ENCODE measurements at places on chromosomes 6 and 20.

- no peak for DNase-seq
These were observed 11.0 kb downstream of the VSX1 start for GRCh38 chr20:25070821-25071473.

DNA sequence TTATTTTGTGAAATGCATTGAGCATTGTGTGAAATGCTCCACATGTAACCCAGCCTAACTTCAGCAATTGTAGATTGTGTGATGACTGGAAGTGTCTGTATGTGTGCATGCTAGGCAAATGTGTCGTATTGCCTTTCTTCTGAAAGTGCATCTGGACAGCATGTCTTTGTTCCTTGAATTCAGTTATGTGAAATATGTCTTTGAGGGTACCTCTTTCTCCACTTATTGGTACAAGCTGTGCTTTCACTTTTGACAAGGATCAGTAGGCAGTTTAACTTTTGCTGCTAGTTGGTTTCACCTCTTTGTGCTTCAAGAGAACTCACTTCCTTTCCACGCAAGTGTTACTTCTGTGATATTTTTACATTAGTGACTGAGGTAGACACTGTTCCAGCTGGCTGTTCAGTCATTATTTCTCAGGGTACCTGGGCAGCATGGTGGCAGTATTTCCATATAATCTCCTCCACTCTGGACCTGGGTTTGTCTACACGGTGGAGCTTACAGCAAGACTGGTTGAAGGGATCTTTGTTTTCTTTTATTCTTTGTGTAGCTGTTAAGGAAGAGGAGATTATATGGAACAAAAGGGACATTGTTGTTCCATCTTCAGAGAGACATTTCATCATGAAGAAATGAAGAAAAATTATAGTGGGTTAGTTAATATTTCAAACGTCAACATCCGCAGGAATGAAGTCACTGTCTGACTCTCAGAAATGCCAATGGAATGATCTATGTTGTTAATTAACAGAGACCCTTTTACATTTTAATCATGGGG, 175.4 kb downstream of the UTRN start:
- DNase-seq, result no peak

- no peak for DNase-seq
These were observed 41.7 kb upstream of the NKX2-2 start for GRCh38 chr20:21555470-21556120.

DNA sequence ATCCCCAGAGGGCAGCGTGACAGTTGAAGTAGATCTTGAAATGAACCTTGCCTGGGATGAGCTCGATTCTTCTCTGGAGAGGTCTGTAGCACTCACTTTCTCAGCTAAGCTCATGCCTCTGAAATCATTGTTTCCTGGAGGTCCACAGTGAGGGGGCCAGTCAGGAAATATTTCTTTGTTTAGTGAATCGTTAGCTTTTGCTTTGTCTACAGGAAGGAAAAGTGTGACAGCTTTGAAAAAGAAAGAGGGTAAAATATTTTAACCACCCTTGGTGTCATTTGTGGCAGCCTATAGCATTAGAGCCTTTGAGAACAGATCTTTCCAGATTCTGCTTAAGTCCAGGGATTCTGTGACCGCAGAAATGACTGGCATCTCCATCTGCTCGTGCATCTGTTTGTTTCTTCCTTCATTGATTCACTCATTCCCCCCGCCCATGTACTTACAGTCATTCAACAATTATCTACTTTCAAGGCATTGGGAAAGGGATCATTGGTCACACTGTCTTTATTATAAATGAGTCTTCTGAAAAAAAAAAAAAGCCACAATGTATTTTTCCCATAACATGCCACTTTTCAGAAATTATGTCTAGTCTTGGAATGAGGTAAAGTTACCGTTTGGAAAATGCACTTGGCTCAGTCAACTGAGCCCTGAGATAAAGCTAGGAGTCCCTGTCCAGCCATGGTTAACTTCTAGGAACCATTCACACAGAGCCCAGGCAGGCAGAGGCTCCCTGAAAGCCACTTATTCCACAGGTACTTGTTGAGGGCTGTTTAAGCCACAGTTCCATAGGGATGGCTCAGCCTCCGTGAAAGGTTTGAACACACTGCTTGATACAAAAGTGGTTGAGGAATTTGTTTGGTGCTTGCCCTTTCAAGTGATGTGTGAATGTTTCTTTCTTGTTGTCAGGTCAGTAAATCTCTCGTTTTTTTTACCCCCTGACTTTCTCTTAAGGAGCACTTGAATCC, 86.0 kb downstream of the TIAM2 start:
- no peak for DNase-seq

DNA sequence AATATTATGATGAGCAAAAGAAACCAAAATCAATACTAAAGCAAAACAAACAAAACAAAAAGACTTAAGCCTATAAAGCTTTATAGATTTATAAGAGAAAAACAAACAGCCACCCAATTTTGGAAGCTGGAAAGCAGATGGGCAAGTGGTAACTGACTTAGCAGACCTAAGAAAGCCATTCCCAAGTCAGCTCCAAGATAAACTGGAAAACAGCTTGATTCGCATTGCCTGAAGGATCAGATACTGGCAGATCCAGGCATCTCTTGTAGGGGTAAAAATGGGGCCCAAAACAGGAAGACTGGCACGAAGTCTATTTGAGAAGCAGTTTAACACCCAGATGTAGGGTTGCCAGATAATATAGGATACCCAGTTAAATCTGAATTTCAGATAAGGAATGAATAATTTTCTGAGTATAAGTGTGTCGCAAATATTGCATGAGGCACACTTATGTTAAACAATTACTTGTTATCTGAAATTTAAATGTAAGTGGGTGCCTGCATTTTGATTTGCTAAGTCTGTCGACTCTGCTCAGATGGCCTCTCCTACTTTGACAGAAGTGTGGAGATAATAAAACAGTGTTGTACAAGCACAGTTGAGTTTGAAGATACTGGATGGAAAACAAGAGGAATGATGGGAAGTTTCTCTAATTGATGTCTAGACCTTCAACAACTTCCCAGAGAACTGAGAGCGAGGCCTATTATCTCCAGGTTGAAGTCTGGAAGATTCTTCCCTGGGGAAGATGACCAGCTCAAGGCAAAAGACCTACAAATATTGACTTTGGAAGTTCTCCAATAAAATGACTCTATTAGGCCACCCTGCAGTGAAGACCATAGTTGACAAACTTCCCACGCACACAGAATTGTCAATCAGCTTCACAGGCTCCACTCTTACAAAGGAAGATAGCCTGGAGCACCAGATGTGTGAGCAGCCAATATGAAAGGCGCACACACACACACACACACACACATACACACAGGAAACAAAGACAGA, 113.4 kb downstream of the FAM50B start:
- no peak for DNase-seq

- no peak for DNase-seq
These were observed 109.2 kb downstream of the NCOA3 start for GRCh38 chr20:47610945-47611250.

All from stimulated activated CD4-positive, alpha-beta T cell treated with anti-CD3 and anti-CD28 coated beads, Interleukin-12 subunit alpha, Interleukin-12 subunit beta, amount 100 ng/mL, for 24 hours (primary cell).